Ovary (tissue), 10 donors: ENCODE measurements at places on chromosomes 4 and X. TPM values are rescaled to one million over a fixed set of nuclear protein-coding genes. Genes with fewer than 3 reads are reported as not detected.

Gene HNRNPDL
- 329 TPM for total RNA-seq

GRCh38 chrX:30577362-30577991 is at the start of gene TASL:
TSS of gene TASL (minus strand) at chrX:30577766. CDS start at chrX:30560355, 17,411 bp downstream.
- H3K4me3 ChIP-seq = no peak within 1 kb of the TSS
- no peak for DNase-seq
- H3K4me1 ChIP-seq = no peaks in the 10 kb centered on the region

DNA sequence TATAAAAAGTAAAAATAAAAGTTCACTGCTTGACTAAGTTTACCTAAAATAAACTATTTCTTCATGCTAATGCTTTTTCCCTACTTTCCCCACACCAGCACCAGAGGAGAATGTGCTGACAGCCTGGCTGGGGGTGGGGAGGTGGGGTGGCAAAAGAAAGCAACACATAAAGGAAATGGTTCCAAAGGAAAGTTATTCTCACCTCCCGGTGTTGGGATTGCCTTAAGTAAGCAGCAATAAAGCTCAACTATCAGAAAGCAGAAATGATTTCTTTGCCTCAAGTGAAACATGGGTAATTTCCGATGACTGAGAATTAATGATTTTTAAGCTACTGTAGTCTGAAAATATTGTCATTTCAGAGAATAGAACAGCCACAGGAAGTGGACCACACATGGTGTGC is 84.5 kb upstream of the DKK2 start:
- H3K36me3 ChIP-seq = no peaks in the 10 kb centered on the region
- no peak overlapping the region for H3K4me3 ChIP-seq
- H3K27ac ChIP-seq = no peak overlapping the region
- H3K4me1 ChIP-seq = no peaks in the 10 kb centered on the region

Gene NAP1L3
- 16.3 TPM for total RNA-seq

DNA sequence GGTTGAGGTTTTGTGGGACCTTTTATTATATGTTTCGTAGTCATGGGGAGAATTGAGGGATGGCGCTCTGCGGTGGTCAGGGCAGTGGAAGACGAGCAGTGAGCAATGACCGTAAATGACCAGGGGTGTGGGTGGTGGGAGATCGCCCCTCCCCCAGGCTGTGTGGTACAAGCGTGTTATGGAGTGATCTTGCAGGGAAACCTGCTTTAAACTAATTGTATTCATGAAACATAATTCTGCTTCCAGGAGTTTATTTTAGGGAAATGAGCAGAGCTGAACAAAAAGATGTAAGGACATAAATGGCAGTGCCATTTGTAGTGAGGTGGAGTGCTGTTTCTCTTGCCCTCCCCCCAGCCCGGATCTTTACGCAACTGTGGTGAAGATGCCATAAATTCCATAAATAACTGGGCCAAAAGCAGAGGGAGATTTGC is 20.2 kb downstream of the GYG2 start:
- no peaks in the 10 kb centered on the region for H3K27me3 ChIP-seq
- DNase-seq = no peak
- H3K36me3 ChIP-seq = no peaks in the 10 kb centered on the region
- no peak overlapping the region for H3K27ac ChIP-seq

Gene PABPC1L2B
- not detected for total RNA-seq

GRCh38 chrX:10183760-10184159 is 27.0 kb downstream of the CLCN4 start:
- no peak overlapping the region for H3K4me3 ChIP-seq
- no peak overlapping the region for H3K27ac ChIP-seq
- H3K27me3 ChIP-seq = no peaks in the 10 kb centered on the region
- H3K4me1 ChIP-seq = no peaks in the 10 kb centered on the region
- no peaks in the 10 kb centered on the region for H3K36me3 ChIP-seq
- no peak for DNase-seq

GRCh38 chr4:185638093-185638492 is 102.8 kb upstream of the PDLIM3 start:
- H3K36me3 ChIP-seq = no peaks in the 10 kb centered on the region
- no peak for DNase-seq
- no peak overlapping the region for H3K4me3 ChIP-seq
- H3K27me3 ChIP-seq = no peaks in the 10 kb centered on the region

- no peak overlapping the region for H3K27ac ChIP-seq
- no peak for DNase-seq
- no peak overlapping the region for H3K4me3 ChIP-seq
- no peaks in the 10 kb centered on the region for H3K36me3 ChIP-seq
Observed at GRCh38 chr4:86107112-86107511, 252.7 kb downstream of the MAPK10 start.

GRCh38 chrX:63656871-63657580 is 128.0 kb downstream of the ARHGEF9 start:
- no peak for DNase-seq
- H3K36me3 ChIP-seq = no peaks in the 10 kb centered on the region
- H3K4me3 ChIP-seq = no peak overlapping the region

DNA sequence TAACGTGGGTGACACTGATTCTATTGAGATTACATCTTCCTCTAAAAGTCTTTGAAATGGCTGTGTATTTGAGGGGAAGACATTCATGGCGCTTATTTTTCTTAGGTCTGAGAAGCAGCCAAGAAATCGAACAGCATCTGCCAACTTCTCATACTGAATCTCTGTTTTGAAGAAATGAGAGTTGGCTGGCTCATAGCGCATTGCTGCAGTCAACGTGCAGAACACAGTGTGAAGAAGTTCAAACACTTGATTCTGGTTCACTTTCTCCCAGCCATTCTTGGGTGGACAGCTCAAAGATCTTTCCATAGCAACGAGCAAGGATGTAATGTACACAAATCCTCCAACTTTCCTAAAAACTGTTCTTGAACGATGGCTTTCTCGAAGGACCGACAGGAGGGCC is 156.5 kb downstream of the WDFY3 start:
- H3K36me3 ChIP-seq = no peaks in the 10 kb centered on the region
- DNase-seq = no peak
- no peaks in the 10 kb centered on the region for H3K27me3 ChIP-seq
- no peaks in the 10 kb centered on the region for H3K4me1 ChIP-seq
- no peak overlapping the region for H3K4me3 ChIP-seq
- no peak overlapping the region for H3K27ac ChIP-seq

DNA sequence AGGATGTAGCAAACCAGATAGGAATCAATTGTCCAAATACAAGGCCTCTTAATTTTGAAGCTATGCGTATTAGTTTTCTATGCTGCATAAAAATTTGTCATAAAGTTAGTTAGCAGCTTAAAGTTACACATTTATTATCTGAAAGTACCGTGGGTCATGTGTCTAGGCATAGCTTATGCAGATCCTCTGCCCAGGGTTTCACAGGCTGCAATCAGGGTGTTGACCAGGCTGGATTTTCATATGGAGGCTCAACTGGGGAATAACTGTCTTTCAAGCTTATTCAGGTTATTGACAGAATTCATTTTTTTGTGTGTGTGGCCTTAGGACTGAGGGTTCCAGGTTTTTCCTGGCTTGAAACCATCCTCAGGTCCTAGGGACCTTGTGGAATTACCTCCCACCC is 265.1 kb downstream of the SLC39A8 start:
- H3K27ac ChIP-seq = no peak overlapping the region
- no peaks in the 10 kb centered on the region for H3K36me3 ChIP-seq

DNA sequence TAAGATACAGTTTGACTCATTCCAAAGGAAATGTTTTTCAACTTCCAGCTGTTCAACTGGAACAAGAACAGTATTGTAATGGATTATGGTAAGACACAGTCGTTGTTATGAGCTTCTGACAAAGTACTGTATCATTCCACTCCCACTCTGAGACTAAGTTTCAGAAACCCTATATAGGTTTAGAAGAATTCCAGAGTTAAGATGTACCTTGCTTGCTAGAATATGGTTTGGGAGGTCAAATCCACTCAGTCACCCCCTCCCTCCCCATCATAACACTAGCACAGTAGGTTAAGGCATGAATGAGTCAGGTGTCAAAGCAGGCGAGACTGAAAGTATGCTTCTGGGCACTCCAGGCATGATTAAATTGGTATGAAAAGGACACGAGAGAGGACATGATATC is 339.7 kb downstream of the DMD start:
- no peak overlapping the region for H3K27ac ChIP-seq
- no peaks in the 10 kb centered on the region for H3K36me3 ChIP-seq
- no peak overlapping the region for H3K4me3 ChIP-seq
- DNase-seq = no peak
- no peaks in the 10 kb centered on the region for H3K27me3 ChIP-seq
- no peaks in the 10 kb centered on the region for H3K4me1 ChIP-seq

Gene RBMXL3
- total RNA-seq = not detected

Gene ZDHHC15
- 4.8 TPM for total RNA-seq

DNA sequence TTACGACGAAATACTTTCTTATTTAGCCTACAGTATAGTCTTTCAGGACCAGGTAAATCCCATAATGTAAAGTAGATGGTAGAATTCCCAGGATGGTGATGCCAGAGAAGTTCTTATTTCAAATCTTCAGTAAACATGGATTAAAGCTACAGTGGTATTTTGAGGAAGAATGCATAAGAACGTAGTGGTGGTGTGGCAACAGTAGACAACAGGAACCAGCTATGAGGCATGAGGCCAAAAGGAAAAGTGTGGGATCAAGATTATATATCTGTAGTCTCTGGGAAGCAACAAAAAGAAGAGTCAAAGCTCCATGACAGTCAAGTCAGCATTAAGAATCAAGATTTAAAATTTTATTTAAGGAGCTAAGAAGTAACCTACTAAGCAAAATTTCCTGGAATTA is 60.2 kb downstream of the METTL14 start:
- peaks cover 4% of the 10 kb centered on the region for H3K4me1 ChIP-seq
- H3K4me3 ChIP-seq = no peak overlapping the region
- H3K27me3 ChIP-seq = no peaks in the 10 kb centered on the region
- no peaks in the 10 kb centered on the region for H3K36me3 ChIP-seq
- no peak for DNase-seq

DNA sequence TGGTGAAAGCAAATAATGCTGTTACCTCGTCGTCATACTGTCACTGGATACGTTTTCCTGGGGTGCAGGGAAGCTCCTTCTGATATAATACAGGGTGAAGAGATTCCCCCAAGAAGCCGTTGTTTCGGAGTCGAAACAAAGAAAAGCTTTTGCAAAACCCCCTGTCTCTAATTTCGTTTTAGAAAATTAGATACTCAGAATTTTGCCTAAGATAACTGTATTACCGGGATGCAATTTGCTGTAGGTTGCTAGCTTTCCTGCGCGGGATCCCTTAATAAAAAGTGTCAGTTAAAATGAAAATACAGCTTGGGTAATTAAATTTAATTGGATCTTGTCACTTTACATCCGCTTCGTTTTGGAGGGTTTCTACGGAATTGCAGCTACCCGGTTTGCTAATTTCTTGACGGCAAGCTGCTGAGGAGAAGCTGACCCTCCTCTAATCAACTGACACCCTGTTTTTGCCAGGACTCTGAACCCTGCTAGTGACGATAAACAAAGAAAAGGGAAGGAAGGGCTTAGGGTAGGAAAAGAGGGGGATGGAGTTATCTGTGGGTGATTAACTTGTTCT is 174.6 kb downstream of the SHOX start:
- no peak for DNase-seq
- H3K27me3 ChIP-seq = no peaks in the 10 kb centered on the region
- H3K27ac ChIP-seq = no peak overlapping the region
- no peaks in the 10 kb centered on the region for H3K36me3 ChIP-seq
- no peak overlapping the region for H3K4me3 ChIP-seq

Gene FGG
- 2.1 TPM for total RNA-seq
